IMR-90 (cell line): ENCODE measurements at places on chromosomes 7 and 10. TPM values are rescaled to one million over a fixed set of nuclear protein-coding genes. Genes with fewer than 3 reads are reported as not detected.

The HKDC1 gene
- total RNA-seq, result under 0.01 TPM in 1 of 2 replicates, not detected in the other

The PRPS1L1 gene
- total RNA-seq, result not detected in 2 replicates

DNA sequence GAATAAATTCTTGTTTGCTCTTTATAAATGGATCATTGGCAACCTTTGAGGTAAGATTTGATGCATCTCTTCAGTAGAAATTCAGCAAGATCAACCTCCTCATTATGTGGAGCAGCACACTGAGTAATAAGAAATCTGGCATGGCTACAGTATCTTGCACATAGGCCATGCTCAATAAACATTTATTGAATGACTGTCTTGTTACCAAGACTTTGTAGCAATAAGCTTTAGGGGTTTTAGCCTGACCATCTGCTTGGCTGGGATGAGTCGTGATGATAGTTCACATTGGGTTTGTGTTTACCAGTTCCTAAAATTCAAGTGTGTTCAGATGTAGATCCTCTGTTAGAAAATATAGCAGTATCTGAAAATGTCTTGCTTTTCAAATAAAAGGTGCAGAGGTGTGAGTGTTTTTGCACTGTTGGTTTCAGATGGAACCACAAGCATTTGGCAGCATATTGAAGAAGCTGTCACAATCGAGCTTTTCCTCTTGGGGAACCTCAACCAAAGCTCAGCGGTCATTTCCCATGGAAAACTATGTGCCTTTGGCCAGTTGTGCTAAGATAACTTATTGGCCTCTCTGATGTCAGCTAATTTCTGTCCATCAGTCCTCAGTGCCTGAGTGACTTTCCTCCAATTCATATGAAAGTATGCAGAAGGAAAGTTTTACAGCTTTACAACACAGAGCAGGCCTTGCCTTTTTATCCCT is 442.6 kb downstream of the GFRA1 start:
- H3K36me3 ChIP-seq, result no peaks in the 10 kb centered on the region
- DNase-seq, result peak; percentile 88

- no peaks in the 10 kb centered on the region for H3K27me3 ChIP-seq
- no peaks in the 10 kb centered on the region for H3K36me3 ChIP-seq
- no peak for DNase-seq
- H3K4me3 ChIP-seq, result no peak overlapping the region
Observed at GRCh38 chr7:13841284-13841683, 148.2 kb downstream of the ETV1 start.

The ZNF117 gene
- total RNA-seq, result 2.9 and 4.4 TPM in 2 replicates

The VOPP1 gene
- total RNA-seq, result 94.5 and 94.7 TPM in 2 replicates

- H3K36me3 ChIP-seq, result no peaks in the 10 kb centered on the region
- H3K27ac ChIP-seq, result no peak overlapping the region
- H3K27me3 ChIP-seq, result no peaks in the 10 kb centered on the region
- no peak overlapping the region for H3K4me3 ChIP-seq
- no peak for DNase-seq
Observed at GRCh38 chr10:107477266-107477665, 312.8 kb upstream of the SORCS1 start.

DNA sequence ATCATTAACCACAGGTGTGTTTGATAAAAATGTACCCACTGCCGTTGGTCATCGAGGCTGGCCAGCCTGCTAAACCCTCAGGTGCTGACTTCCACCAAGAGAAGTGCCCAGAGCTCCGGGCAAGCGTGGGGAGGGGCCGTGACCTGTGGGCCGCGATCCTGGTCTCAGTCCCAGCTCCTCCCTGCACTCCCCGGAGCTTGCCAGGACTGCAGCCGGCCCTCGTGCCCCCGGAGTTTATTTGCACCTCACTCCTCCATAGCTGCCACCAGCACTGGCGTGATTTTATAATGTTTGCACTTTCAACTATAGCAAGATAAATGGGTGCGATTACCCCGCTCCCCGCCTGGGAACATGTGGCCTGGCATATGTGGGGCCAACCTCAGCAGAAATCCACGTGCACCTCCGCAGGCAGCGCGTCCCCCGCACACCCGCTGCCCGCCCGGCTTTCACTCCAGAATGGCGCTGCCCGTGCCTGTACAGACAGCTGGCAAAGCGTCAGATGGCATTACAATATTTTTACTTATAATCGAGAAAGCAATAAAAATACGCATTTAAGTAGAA is 30.8 kb downstream of the UNCX start:
- H3K36me3 ChIP-seq, result no peaks in the 10 kb centered on the region
- no peak for DNase-seq
- H3K27ac ChIP-seq, result no peak overlapping the region
- H3K27me3 ChIP-seq, result peaks cover 73% of the 10 kb centered on the region
- no peaks in the 10 kb centered on the region for H3K4me1 ChIP-seq

DNA sequence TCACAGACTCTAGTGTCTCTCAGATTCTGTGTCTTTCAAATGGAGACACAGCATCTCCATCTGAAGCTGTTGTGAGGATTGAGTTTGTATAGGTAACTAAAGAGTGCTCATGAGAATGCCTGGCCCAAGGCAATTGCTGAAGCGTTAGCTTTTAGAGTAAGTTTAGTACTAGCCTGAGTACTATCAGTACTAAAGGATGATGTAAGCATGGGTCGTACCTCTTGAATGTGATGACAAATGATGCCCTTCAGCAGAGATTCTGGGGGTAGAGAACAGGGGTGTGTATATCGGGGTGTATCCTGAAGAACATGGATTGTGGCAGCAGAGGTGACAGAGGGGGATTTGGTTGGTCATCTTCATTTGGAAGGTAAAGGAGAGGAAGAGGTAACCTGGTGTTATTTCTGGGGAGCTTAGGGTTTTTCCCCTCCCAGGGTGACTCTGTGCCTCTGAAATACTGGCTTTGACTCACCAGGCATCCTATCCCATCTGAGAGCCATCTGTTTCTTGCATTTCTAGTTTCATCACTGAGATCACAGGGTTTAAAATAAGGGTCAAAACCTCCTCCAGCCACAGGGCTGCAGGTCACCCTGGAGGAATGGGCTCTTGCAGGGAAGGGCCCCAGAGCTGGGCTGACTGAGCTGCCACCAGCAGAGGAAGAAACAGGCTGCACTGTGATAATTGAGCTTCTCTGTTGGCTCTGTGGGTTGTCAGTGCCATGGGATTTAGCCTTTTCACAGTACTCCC is 756.0 kb downstream of the KCNMA1 start:
- no peaks in the 10 kb centered on the region for H3K4me1 ChIP-seq
- H3K4me3 ChIP-seq, result no peak overlapping the region
- H3K27ac ChIP-seq, result no peak overlapping the region
- no peaks in the 10 kb centered on the region for H3K36me3 ChIP-seq
- peaks cover 9% of the 10 kb centered on the region for H3K27me3 ChIP-seq
- DNase-seq, result peak; percentile 56

- 0 out of 2 replicates have a peak, but pooled peaks cover 2% of the 10 kb centered on the region for H3K4me1 ChIP-seq
- H3K27me3 ChIP-seq, result no peaks in the 10 kb centered on the region
- DNase-seq, result peak; percentile 45
- no peaks in the 10 kb centered on the region for H3K36me3 ChIP-seq
- H3K27ac ChIP-seq, result no peak overlapping the region
Observed at GRCh38 chr10:82981137-82981723, 1106.2 kb downstream of the NRG3 start.

GRCh38 chr10:27558612-27559020 is 54.5 kb downstream of the RAB18 start:
- no peak overlapping the region for H3K4me3 ChIP-seq
- no peaks in the 10 kb centered on the region for H3K27me3 ChIP-seq
- no peak overlapping the region for H3K27ac ChIP-seq
- DNase-seq, result peak; percentile 55
- no peaks in the 10 kb centered on the region for H3K4me1 ChIP-seq
- no peaks in the 10 kb centered on the region for H3K36me3 ChIP-seq

The SGCE gene
- 36.4 and 40.5 TPM in 2 replicates for total RNA-seq

DNA sequence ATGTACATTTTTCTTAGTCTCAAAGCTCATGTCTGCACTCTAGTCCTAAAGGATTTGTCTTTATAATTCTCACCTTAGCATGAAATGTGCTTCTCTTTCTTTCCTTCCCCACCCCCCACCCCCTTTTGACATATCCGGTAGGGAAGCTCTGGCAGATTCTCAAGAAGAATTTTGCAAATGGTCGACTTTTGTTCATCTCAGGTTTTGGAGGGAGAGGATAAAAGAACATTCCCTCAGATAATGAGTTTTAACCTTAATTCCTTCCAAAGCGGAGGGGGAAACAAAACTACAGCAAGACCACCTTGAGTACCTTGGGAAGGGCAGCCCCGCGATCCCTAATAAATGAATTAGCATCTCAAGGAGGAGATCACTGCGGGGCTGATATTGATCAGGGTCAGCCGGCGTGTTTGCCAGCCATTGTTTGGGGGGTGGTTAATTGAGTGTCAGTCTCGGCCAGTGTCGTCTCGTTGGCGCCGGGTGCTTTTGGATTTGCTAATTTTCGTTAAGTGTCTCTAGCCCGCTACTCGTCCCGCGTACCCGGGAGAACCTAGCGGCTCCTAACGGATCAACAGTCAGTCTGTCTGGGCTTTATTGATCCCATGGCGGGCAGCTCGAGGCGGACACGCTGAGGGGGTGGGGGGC is 874 bp upstream of the BAMBI start:
- peaks cover 38% of the 10 kb centered on the region for H3K27me3 ChIP-seq
- H3K4me3 ChIP-seq, result peak overlapping the region; percentile 28
- H3K4me1 ChIP-seq, result peaks cover 6% of the 10 kb centered on the region
- 0 out of 2 replicates have a peak, but pooled peaks cover 2% of the 10 kb centered on the region for H3K36me3 ChIP-seq
- DNase-seq, result no peak

DNA sequence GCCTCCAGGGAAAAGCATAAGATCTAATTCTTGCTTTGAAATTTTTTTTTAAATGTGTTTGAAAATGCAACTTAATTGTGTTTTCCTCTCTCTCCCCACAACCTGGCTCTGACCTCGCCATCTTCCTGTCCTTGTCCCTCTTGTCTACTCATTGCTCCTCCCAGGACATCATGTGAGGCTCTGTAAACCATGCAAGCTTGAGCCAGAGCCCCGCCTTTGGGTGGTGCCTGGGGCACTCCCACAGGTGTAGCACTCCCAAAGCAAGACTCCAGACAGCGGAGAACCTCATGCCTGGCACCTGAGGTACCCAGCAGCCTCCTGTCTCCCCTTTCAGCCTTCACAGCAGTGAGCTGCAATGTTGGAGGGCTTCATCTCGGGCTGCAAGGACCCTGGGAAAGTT is 9.8 kb upstream of the CDHR1 start:
- no peak for DNase-seq
- H3K27ac ChIP-seq, result no peak overlapping the region
- H3K27me3 ChIP-seq, result no peaks in the 10 kb centered on the region; the same call in 1 of the 2 replicates
- no peaks in the 10 kb centered on the region for H3K36me3 ChIP-seq
- H3K4me3 ChIP-seq, result no peak overlapping the region

- no peaks in the 10 kb centered on the region for H3K36me3 ChIP-seq
- H3K27me3 ChIP-seq, result no peaks in the 10 kb centered on the region; the same call in 1 of the 2 replicates
- H3K27ac ChIP-seq, result no peak overlapping the region
- peak; percentile 67 for DNase-seq
- no peak overlapping the region for H3K4me3 ChIP-seq
Observed at GRCh38 chr10:33897291-33897752, 562.9 kb upstream of the NRP1 start.

The CYP26A1 gene
- not detected in 2 replicates for total RNA-seq

- H3K4me1 ChIP-seq, result peaks cover 33% of the 10 kb centered on the region
- no peaks in the 10 kb centered on the region for H3K27me3 ChIP-seq
- DNase-seq, result peak; percentile 75
- H3K27ac ChIP-seq, result no peak overlapping the region; the same call in 1 of the 2 replicates
- no peak overlapping the region for H3K4me3 ChIP-seq
- H3K36me3 ChIP-seq, result no peaks in the 10 kb centered on the region
Observed at GRCh38 chr10:127150136-127150535, 46.3 kb downstream of the INSYN2A start.

DNA sequence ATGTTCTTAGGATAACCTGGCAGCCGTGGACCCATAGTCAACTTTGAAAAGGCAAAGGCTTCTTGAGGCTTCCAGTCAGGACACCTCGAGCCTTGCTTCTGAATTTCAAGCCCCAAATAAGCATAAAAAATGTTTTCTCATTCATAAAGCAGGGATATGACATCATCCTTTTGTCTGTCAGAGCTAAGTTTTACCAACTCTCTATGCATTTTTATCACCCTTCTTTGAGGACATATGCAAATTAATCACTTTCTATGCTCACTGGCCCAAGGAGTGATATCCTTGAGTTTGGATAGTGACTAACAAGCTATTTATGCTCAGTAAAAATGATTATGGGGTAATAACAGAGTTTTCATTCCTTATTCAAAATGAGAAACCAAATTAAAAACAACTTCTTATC is 159.4 kb downstream of the ANLN start:
- no peaks in the 10 kb centered on the region for H3K36me3 ChIP-seq
- no peak for DNase-seq
- H3K27me3 ChIP-seq, result peaks cover 1% of the 10 kb centered on the region; the same call in 1 of the 2 replicates
- H3K27ac ChIP-seq, result no peak overlapping the region
- H3K4me1 ChIP-seq, result no peaks in the 10 kb centered on the region
